ENCODE measurements at places on chromosomes 3 and 15. TPM values are rescaled to one million over a fixed set of nuclear protein-coding genes. Genes with fewer than 3 reads are reported as not detected.

CKMT1B gene
- not detected for total RNA-seq

IDH2 gene
- 41.2 TPM for total RNA-seq

OR5K2 gene
- total RNA-seq = not detected

ECE2 gene
- total RNA-seq = not detected

RTP3 gene
- total RNA-seq = not detected

CNTN4 gene
- not detected for total RNA-seq

ACVR2B gene
- 12.3 TPM for total RNA-seq

CCR9 gene
- 4.5 TPM for total RNA-seq

ACOX2 gene
- total RNA-seq = not detected

SLC22A13 gene
- 0.67 TPM for total RNA-seq

GOLGA8T gene
- not detected for total RNA-seq

KATNBL1 gene
- 37.9 TPM for total RNA-seq

SLC49A4 gene
- total RNA-seq = 7.6 TPM

ABHD6 gene
- 7.2 TPM for total RNA-seq

GABRB3 gene
- 0.06 TPM for total RNA-seq

NR1I2 gene
- total RNA-seq = 0.49 TPM

P2RY14 gene
- 0.94 TPM for total RNA-seq

SLC22A14 gene
- not detected for total RNA-seq

TMOD2 gene
- 20.3 TPM for total RNA-seq

KLF15 gene
- 0.72 TPM for total RNA-seq

SNTN gene
- total RNA-seq = not detected

SPATA12 gene
- not detected for total RNA-seq

MINAR1 gene
- 0.30 TPM for total RNA-seq

ERICH6 gene
- total RNA-seq = not detected

MNS1 gene
- total RNA-seq = not detected

SERPINI2 gene
- total RNA-seq = not detected

CRYBG3 gene
- 12.3 TPM for total RNA-seq

CPEB1 gene
- total RNA-seq = 0.17 TPM

CCDC80 gene
- total RNA-seq = not detected

ISG20 gene
- total RNA-seq = 153 TPM

KCNAB1 gene
- total RNA-seq = not detected

TAGLN3 gene
- not detected for total RNA-seq

NANOGP8 gene
- not detected for total RNA-seq

DTWD1 gene
- total RNA-seq = 29.9 TPM

TMEM39A gene
- 47.4 TPM for total RNA-seq

PYGO1 gene
- not detected for total RNA-seq

ITIH4 gene
- total RNA-seq = 50.5 TPM

MYZAP gene
- 1.2 TPM for total RNA-seq

MAN2A2 gene
- 126 TPM for total RNA-seq

LMAN1L gene
- total RNA-seq = 0.39 TPM

HYKK gene
- total RNA-seq = 4.8 TPM

ZBBX gene
- total RNA-seq = not detected

HES1 gene
- not detected for total RNA-seq

C2CD4B gene
- not detected for total RNA-seq

ISL2 gene
- total RNA-seq = not detected

ERC2 gene
- total RNA-seq = not detected

GUCA1C gene
- not detected for total RNA-seq

ALS2CL gene
- total RNA-seq = 29.8 TPM

ROBO1 gene
- total RNA-seq = not detected

MCTP2 gene
- total RNA-seq = 18.3 TPM

CLEC3B gene
- 1.5 TPM for total RNA-seq

KNL1 gene
- 0.99 TPM for total RNA-seq

TM2D3 gene
- total RNA-seq = 92.9 TPM

PLSCR2 gene
- total RNA-seq = 0.72 TPM

NPAP1 gene
- not detected for total RNA-seq

P2RY12 gene
- not detected for total RNA-seq

SH3GL3 gene
- not detected for total RNA-seq
